ENCODE measurements at places on chromosomes 7 and 10. TPM values are rescaled to one million over a fixed set of nuclear protein-coding genes. Genes with fewer than 3 reads are reported as not detected.

The PUS7 gene
- 17.8 TPM for total RNA-seq

The CFAP70 gene
- 1.7 TPM for total RNA-seq

The ZNF467 gene
- total RNA-seq = 0.32 TPM

The MALRD1 gene
- total RNA-seq = not detected

The CLRN3 gene
- total RNA-seq = not detected

The SMO gene
- total RNA-seq = 0.66 TPM

The PTF1A gene
- not detected for total RNA-seq

The JAKMIP3 gene
- 0.05 TPM for total RNA-seq

The PHYHIPL gene
- total RNA-seq = not detected

The COL28A1 gene
- 0.17 TPM for total RNA-seq

The TMEM140 gene
- total RNA-seq = 18.6 TPM

The FOXL3 gene
- total RNA-seq = not detected

The OR2A5 gene
- not detected for total RNA-seq

The NUTM2A gene
- 1.0 TPM for total RNA-seq

The LRRC61 gene
- total RNA-seq = 10.7 TPM

The PAX2 gene
- total RNA-seq = not detected

The TFPI2 gene
- 1.4 TPM for total RNA-seq

The HTR5A gene
- not detected for total RNA-seq

The AKR1D1 gene
- not detected for total RNA-seq

The ERVW-1 gene
- total RNA-seq = not detected

The GATA3 gene
- 0.53 TPM for total RNA-seq

The COL17A1 gene
- not detected for total RNA-seq

All from activated B cell treated with CpG ODN at 0.5 μM for 24 hours (primary cell).